ENCODE measurements at places on chromosomes 1 and 21. TPM values are rescaled to one million over a fixed set of nuclear protein-coding genes. Genes with fewer than 3 reads are reported as not detected.

Gene PDE9A
- total RNA-seq, result 0.41 TPM

DNA sequence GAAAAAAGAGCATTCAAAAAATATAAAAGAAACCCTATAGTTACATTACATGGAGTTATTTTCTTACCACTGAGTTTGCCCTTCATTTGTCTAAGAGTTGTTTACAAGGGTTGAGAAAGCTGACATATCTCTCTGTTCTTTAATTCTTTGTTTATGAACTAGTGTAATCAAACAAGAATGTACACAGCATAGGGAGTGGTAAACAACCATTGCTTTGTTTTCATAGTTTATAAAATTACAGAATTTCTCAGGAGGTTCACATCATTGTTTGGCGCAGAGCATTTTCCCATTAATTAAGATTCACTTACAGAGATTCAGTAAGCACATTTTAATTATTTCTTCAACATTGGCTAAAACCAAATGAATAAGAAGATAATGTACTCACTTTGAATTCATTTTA is 87.6 kb downstream of the IFI44 start:
- DNase-seq, result no peak

- no peak for DNase-seq
These were observed 419.9 kb downstream of the ZP4 start for GRCh38 chr1:237470712-237471338.

Gene AMIGO1
- 0.68 TPM for total RNA-seq

Gene VCAM1
- 61.9 TPM for total RNA-seq

DNA sequence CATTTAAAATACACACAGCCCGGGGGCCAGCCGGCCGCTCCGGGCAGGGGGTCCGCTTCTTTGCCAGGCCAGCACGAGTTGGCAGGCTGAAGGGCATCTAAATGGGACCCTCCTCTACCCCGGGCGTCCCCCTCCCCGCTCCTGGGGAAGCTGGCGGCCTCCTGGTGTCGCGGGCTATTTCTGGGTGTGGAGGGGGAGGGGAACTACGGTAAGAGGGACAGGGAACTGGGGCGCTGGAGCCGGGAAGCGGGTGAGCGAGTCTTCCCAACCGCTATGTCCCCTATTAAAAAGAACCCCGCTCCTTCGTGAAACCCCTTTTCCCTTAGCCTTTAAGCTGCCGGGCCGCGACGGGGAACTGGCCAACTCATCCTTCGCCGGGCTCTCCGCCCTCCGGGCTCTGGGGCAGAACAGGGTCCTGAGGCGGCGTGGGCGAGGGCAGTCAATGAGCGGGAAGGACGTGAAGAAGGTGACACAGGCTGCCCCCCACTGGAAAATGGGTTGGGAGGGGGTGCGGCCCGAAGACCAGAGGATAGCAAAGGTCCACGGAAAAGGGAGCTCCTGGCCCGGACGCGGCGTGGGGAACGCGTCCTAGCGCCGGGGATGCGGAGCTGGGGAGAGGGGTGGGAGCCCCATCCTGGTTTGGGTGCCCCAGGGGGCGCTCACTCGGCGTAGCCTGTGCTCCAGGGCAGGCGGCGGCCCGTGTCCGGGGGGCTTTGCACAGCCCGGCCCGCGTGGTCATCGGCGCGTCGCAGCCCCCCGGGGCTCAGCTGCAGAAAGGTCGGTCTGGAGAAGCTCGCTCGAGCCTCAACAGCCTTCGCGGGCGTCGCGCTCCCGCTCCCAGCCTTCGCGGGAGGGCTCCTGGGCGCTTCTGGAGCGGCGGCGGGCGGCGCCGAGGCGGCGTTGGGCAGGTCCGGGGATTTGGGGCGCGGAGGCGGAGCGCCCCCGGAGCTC is 544 bp downstream of the PPM1J start:
- no peak for DNase-seq

DNA sequence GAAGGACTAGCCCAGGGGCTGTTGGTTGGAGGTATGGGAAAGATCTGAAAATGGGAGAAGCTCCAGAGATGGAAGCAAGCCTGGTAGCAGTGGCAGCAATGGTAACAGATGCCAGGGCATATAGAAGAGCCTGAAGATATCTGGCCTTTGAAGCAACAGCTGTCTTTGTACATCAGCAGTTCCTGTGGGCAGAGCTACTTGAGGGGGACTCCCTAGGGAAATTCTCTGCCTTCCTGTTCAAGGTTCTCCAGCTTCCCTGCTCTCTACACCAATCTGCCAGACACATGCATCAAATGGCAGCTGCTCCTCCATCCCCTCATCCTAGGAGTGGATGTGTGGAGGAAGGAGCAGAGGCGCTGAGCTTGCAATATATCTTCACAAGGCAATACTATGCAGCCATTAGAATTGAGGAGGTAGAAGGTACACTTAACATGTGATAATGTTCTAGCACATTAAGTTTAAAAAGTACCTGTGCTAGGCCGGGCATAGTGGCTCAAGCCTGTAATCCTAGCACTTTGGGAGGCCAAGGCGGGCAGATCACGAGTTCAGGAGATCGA is 2.2 kb downstream of the TMEM35B start:
- DNase-seq, result no peak

DNA sequence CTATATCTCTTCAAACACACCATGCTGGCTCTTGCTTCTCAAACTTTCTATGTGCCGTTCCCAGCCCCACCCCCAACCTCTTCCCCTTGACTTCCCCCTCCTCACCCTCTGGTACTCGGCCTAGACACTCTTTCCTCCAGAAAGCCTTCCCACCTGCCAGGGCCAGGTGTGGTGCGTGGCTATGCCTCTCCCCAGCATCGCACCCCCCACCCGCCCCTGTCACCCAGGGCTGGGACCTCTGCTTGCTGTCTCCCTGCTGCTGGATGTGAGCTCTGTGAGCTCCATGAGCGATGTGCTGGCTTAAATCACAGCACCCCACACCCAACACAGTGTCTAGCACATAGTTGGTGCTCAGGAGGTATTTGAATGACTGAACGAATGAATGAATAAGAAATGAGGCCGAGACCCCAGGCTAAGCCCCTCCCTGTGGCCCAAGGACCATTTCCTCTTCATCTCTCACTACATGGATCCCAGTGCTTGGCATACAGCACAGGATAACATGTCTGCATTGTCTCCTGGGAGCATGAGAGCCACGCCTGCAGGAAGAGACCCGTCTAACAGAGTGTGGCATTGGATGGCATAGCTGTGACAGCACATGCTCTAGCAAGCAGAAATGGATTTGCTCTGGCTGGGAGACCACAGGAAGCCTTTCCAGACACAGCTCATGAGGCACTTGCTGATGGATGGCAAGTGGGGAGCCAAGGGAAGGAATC is 19.7 kb downstream of the TNNT2 start:
- no peak for DNase-seq

- DNase-seq, result no peak
These were observed 83.6 kb downstream of the GRIK3 start for GRCh38 chr1:36950604-36951291.

- DNase-seq, result no peak
These were observed 125.8 kb downstream of the SLC45A1 start for GRCh38 chr1:8443558-8444194.

- DNase-seq, result no peak
These were observed 277.6 kb downstream of the PBX1 start for GRCh38 chr1:164836614-164837018.

Gene ATPAF1
- 20.8 TPM for total RNA-seq

Gene TEX38
- total RNA-seq, result not detected

GRCh38 chr21:42513151-42513984 is at the start of gene SLC37A1:
Gene SLC37A1 (plus strand): TSS chr21:42513852. CDS start chr21:42518455, 4,603 bp downstream.
- no peak for DNase-seq

DNA sequence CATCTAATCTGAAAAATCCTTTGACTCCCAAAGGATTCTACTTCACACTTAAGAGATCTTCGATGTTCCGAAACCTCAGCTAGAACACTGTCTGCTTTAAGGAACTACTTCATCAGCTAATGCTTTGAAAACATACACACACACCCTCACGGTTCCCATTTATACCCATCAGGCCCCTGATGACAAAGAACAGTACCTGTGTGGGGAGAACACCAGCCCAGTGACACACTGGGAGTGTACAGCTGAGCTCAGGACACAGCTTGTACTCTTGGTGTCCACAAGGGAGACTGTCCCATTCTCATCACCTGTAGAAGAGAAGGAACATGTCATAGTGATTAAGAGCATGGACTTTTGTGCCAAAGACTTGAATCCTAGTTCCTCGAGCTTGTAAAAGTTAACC is 6.6 kb downstream of the WDR77 start:
- no peak for DNase-seq

Gene RGS4
- 351 TPM for total RNA-seq

- no peak for DNase-seq
These were observed 63.9 kb upstream of the HSD17B7 start for GRCh38 chr1:162726555-162726954.

All from glomerular endothelial cell (primary cell).